ENCODE measurements at places on chromosomes 7 and 10.

- no peak for DNase-seq
These were observed 10.2 kb upstream of the COBL start for GRCh38 chr7:51326656-51327286.

DNA sequence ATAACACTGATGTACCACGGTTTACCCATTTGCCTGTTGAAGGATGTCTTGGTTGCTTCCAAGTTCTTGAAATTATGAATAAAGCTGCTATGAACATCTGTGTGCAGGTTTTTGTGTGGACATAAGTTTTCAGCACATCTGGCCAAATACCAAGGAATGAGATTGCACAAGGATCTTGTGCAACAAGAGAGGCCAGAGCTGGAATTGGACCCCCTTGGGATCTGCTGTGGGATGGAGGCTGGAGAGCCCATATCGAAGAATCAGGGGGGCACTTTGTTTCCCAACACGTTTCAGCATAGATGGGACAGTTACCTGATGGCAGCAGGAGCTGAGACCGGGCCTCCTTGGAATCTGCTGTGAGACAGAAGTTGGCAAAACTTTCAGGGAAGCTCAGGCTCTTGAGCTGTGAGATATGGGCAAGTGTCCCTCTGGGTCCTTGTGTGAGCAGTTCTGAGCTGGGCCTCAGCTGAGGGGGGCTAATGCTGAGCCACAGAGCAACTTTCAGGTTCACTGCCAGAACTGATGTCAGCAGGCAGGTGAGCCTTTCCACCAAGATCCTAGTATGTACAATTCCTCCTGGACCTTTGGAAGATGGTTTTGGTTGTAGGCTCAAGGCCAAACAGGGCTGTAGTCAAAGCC is 115.2 kb upstream of the RAB18 start:
- DNase-seq: no peak

GRCh38 chr7:43647339-43647672 is 64.4 kb downstream of the STK17A start:
- DNase-seq: peak; percentile 47

GRCh38 chr7:80839855-80840254 is 79.0 kb downstream of the SEMA3C start:
- DNase-seq: no peak

GRCh38 chr7:47771990-47772360 is 176.3 kb downstream of the PKD1L1 start:
- no peak for DNase-seq

GRCh38 chr10:78934994-78935602 is 133.7 kb upstream of the ZMIZ1 start:
- no peak for DNase-seq

DNA sequence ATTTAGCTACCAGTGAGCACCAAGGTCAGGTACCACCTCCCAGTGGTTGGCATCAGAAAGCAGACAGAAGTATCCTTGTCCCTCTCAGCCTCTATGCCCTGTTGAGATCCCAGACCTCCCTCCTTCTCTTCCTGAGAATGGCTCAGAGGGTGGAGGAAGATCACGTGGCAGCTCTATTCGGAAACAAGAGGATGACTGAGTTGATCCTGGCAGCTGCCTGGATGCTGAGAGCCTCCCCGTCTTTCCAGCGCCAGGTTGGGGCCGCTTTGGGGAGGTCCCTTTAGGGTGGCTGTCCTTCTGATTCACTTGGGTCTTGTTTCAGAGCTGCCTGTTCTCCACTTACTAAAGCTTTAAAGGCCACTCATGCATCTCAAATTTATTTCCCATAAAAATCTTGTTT is 36.9 kb upstream of the NPFFR1 start:
- DNase-seq: no peak

All from left hindlimb (tissue), 1 donor.